Inflammatory macrophage treated with lipopolysaccharide for 4 hours (primary cell): ENCODE measurements at places on chromosomes 6 and 20.

DNA sequence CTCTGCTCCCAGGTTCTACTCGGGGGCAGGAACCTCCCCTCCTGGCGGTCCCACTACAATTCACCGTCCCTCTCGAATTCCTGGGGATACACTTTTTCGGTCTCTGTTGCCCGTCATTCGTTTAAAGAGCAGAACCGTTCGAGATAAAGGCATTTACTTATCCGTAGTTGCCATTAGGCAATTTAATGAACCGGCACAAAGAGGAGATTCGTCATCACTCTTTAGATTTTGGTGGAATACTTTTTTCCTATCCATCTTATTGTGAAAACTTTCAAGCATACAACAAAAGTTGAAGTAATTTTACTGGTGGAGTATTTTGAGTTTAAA, 1.2 kb upstream of the CD24 start:
- no peak for DNase-seq

GRCh38 chr20:24779946-24780345, 169.1 kb upstream of the CST7 start:
- no peak for DNase-seq

DNA sequence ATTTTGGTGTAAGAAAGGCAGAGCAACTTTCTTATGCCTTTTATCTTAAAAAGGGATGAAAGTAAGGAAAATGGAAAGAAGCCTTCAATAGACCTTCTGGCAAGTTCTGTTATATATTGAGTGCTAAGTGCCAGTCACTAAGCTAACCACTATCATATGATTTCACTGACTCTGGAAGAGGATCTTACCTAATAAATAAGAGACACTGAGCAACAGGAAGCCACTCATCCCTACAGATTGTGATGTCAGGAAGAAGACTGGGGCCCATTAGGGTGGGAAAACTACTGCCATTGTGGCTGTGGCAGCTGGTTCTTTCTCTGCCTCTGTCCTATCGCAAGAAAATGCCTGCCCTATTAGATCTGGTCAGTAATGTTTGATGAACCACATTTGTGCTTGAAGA, 89.6 kb downstream of the AIG1 start:
- DNase-seq = peak; percentile 68

DNA sequence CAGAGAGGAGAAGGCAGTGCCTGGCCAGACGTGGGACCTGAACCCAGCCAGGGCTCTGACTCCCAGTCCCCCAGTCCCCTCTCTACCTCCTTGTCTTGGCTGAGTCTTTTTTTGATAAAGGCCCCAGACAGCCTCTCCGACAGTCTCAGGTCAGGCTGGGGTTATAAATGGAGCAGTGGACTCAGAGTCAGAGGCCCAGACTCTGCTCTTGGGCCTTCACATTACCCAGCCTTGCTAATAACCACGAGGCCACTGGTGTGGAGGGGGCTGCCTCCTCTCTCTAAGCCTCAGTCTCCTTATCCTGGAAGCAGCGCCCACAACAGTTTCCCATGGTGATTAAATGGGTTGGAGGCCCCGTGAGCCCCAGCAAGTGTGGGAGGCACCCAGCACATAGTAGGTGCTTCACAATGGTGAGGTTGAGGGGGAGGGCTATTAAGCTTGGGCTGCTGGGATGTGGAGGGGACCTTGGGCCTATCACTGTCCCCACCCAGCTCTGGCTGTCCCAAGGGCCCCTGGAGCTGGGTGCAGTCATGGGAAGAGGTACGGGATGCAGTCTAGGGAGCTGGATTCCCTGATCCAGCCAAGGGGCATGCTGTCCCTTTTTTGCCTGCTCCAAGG, 35.7 kb downstream of the TGM2 start:
- DNase-seq = no peak

DNA sequence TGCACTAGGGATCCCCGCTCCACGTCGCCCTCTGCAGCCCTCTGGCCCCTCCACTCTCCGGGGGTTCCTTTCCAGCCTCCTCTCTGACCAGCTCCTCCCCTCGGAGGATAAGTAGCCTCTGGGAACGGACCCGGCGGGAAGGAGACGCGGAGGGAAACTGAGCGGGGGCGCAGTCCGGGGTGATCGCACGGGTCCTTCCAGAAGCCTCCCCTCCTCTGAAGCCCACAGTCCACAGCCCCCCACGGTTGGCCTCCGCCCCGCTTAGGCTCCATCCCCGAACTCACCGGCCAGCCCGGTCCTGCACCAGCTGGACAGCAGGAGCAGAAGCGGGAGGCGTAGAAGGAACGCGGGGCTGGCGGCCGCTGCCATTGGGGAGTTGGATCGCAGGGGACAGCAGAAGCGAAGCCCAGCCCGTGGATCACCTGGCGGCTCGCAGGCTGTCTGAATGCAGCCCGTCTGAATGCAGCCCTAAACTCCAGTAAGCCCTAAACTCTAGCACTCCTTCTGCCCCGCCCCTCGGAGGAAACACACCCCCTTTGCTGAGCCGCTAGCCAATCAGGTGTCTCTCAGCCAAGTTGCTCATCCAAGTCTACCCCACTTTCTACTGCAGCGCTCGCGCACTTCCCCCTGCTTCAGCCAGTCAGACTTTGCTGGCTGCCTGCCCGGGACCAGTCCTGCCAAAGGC, at the start of gene RAET1G:
TSS of gene RAET1G (minus strand) at position 480 of the 685 bp plus-strand sequence. CDS start at position 369, 111 bp downstream.
- DNase-seq = peak; percentile 77

GRCh38 chr20:61135968-61136367, 116.1 kb upstream of the CDH4 start:
- DNase-seq = no peak

- DNase-seq = peak; percentile 79
Measured at GRCh38 chr20:23637282-23638221, at the start of gene CST3. TSS of gene CST3 (minus strand) at chr20:23637955. CDS start at chr20:23637862, 93 bp downstream.

DNA sequence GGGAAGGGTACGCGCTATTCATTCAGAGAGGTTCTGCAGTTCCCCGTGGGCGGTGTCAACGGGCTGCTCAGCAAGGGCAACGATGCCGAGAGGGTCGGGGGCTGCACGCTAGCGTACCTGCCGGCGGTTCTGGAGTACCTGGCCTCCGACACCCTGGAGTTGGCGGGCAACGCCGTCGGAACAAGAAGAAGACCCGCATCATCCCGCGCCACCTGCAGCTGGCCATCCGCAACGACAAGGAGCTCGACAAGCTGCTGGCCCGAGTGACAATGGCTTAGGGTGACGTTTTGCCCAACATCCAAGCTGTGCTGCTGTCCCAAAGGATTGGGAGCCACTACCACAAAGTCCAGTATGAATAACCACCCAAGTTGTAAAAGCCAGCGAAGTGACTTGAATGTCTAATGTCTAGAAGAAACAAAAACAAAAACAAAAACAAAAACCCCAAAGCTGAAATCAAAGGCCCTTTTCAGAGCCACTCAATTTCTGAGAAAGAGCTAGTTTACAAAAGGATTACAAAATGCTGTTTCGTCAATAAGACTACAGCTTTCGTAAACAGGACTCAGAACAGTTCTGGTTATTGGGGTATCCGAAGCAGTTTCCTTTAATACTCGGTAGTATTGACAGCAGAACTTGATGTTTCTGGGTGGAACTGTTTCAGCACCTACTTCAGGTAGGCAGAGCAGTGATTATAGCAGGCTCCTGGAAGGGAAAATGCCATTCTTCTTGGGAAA, 21.9 kb upstream of the SLC17A4 start:
- no peak for DNase-seq

- DNase-seq = no peak
Measured at GRCh38 chr6:163679753-163680152, 265.2 kb downstream of the QKI start.

DNA sequence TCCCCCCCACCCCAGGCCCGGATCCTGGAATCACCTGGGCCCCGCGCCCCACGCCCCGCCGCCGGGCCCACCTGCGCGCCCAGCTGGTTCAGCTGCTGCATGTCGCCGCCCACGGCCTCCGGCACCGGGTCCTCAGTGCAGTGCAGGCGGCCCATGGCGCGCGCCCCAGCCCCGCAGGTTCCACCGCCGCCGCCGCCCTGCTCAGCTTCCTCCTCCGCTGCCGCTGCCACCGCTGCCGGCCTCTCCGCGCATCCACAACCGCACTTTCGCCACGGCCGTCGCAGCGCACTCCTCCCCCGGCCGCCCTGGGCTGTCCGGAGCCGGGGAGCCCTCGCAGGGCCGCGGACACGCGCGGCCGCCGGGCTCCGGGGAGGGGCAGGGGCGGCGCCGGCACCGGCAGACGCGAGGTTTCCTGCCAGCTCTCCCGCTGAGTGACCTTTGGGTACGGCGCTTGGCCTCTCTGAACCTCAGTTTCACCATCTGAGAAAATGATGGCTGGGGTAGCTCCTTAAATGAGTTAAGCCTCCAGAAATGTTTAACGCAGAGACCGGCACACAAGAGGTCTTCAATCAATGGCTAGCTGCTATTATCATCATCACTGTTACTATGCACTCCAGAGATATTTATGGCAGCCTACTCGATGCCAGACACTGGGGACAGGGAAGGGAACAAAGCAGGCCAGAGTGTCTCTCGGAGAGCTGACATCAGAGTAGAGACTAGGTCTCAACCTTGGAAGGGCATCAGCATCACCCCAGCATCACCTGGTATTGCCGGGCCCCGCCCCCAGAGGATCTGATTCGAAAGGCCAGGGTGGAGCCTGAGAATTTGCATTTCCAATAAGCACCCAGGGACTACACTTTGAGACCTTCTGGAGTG, at the start of gene COMMD7:
TSS of gene COMMD7 (minus strand) at position 231 of the 876 bp plus-strand sequence. CDS start at position 155, 76 bp downstream.
- peak; percentile 73 for DNase-seq

DNA sequence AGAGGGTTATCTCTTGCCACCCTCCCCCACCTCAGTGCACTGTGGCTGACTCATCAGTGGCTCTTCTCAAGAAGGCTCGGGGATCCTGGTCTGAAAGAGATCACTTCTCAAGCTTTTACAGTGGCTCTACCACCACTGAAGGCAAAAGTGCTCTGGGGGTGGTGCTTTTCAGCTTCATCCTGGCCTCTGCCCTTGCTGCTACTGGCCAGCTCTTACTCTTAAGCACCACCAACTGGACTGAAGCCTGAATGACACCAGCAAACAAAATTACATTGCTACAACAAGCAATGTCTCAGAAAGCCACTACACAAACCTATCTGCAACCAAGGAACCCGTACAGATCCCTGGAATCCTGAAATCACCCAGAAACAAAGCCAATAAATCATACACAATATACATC, 402.1 kb downstream of the EPHA7 start:
- no peak for DNase-seq

- no peak for DNase-seq
Measured at GRCh38 chr6:95743591-95743990, 166.3 kb downstream of the MANEA start.

- DNase-seq = no peak
Measured at GRCh38 chr6:71419217-71420094, 130.8 kb downstream of the OGFRL1 start.

DNA sequence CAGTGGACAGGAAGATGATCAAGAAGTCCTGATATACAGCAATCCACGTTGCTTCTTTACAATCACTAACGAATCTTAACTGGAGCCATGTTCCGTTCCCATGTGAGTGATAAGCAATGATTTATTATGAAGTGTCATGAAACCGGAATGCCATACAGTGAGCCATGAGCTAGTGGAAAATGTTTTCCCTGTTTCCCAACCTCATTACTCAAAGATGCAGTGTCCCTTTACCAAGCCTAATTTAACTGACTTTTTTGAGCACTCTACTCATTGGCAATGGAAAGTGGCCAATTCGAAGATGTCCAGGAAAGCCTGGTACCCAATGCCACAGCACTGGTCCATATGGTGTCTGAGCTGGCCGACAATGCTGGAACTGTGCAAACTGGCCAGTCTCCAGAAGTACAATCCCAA, 148.3 kb downstream of the ZNF217 start:
- DNase-seq = no peak

DNA sequence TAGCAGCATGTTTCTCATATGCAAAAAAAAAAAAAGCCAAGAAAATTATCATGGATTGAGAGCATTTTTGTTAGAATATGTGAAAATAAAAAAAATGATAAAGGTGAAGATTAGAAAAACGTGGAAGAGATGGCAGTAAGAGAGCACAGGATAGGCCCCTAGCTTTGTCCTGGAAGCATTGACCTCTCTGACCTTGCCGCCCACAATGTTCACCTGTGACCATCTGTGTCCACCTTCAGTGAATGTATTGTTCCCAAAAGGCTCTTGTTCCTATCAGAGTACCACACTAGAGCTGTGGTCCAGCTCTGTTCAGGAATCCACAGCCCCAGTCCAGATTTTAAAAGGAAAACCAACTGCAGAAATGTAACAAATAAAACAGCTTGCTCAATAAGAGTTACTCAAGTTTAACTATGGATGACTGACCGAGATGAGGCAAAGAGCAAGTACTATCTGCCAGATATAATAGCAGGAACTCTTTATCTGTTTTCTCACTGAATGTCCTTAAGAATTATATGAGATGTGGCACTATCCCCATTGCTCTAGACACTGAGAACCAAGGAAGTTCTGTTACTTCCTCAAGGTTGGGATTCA, 287.7 kb upstream of the STXBP5 start:
- DNase-seq = peak; percentile 70

DNA sequence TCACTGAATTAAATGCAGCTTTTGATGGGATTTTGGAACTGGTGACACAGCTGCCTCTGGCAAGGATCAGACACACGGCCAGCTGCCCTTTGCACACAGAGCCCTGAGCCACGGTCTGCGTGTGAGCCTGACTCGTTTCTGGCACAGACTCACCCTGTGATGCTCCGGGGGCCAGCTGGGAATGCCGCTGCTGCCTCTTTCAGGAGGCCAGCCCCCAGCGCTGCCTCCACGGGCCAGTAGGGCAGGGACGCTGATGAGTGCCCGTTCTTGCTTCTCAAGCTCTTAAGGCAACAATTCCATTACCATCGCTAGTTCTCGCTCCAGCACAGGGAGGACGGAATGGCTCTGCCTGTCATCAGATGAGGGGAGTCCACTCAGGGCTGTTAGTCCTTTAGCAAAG, 61.6 kb downstream of the IRF4 start:
- no peak for DNase-seq

GRCh38 chr6:7004581-7005297, 103.0 kb upstream of the RREB1 start:
- DNase-seq = peak; percentile 82

DNA sequence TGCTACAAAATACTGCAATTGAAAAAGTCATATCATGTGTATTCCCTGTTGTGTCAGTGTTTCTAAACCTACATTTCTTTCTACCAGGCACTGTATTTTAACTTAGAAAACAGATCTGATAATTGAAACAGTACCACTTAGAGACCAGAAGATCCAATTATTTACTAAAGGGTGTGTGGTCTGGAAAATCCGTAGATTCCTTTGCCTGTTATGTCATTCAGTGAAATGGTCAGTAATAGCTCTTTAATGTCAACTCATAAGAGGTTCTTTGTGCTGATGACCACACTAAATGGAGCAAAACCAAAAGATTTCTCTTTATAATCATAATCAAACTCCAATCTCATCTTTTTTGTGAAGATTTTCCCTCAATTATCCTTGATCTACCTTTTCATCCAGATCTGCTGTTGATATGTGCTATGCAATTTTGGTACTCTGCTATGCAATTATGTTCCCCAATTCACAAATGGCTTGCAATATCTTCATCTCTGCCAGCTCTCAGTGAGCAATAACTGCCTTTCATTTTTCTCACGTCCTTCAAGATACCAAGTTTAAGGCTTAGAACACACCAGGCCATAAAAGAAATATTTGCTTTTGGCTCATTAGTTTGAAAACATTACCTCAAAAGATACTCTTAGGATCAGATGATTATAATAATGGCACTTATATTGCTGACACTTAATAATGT, 165.5 kb downstream of the MOXD1 start:
- DNase-seq = no peak
